CD4-positive, alpha-beta T cell treated with Interleukin-4 for 4 hours (primary cell): ENCODE measurements at places on chromosomes 2 and 18.

- DNase-seq: no peak
Measured at GRCh38 chr2:12333293-12333692, 383.4 kb upstream of the TRIB2 start.

- DNase-seq: no peak
Measured at GRCh38 chr2:80153151-80153550, 151.4 kb downstream of the LRRTM1 start.

DNA sequence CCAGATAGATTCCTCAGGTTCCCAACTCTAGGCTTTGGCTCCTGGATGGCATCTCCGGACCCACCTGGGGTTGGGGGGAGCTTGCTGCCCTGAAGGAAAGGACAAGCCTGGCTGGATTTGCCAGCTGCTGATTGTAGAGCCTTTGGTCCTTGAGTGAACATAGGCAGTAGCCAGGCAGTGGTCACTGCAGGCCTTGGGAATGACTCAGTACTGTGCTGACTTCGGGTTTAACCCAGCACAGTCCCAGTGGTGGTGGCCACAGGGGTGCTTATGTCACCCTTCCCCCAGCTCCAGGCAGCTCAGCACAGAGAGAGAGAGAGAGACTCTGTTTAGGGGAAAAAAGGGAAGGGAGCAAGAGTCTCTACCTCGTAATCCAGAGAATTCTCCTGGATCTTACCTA lies 27.7 kb upstream of the ACTR2 start:
- no peak for DNase-seq

DNA sequence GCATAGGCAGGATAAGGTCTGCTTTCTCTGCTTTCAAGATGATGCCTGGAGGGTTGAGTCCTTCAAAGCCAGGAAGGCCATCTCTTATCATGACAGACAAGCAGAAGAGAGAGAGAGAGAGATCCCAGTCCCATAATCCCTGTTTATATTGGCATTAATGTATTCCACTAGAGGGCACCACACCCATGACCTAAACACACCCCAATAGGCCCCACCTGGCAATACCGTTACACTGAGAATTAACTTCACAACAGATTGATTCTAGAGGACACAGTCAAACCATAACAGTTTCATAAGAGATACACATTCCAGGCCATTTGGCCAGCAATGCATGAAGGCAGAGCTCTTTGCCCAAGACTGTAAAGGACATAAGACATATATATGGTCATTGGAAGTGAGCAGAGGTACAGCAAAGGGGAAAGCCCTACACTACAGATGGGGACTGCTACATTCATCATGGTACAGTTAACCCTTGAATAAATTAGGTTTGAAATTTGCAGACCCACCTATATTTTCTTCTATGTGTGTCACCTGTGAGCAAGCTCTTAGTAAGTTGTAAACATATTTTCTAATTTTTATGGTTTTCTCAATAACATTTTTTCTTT lies 1516.1 kb downstream of the RPIA start:
- DNase-seq: no peak

GRCh38 chr18:35143622-35144596 lies 96.9 kb upstream of the ZNF397 start:
- DNase-seq: peak; percentile 36

GRCh38 chr2:231332872-231333500 lies 62.5 kb upstream of the B3GNT7 start:
- DNase-seq: no peak

GRCh38 chr2:146579147-146579930 lies 1265.5 kb upstream of the ACVR2A start:
- no peak for DNase-seq

- no peak for DNase-seq
Measured at GRCh38 chr2:11703700-11704099, 33.7 kb upstream of the NTSR2 start.

DNA sequence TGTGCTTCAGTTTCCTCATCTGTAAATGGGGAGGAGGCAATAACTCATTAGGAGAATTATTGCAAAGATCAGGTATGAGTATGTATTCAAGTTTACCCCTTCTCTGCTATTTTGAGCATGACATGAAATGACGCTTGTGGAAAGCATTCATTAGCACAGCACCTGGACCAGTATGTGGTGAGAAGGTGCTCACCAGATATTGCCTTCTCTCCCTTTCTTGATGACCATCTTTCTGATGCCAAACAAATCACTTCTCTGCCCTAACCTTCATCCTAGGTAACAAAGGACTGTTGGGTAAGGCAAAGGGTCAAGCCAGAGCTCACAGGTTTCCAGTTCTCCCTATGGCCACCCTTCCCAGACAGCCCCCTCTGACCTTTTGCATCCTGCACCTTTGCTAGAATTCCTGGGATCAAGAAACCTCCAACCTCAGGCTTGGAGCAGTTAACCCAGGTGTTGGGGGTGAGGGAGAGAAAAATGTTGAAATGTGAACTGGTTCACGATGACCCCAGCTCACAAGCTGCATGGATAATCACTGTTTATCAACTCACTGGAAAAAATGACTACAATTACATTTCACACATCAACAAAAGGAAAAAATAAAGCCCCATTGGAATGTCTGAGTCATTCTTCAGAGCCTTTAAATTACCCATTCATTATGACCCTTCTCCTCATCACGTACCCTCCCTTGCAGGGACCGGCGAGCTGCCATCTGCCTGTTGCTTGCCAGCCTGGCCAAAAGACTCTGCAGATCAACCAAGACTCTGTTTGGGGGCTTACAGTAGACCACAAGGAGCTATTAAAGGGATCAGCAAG lies 41.6 kb downstream of the LBH start:
- no peak for DNase-seq

DNA sequence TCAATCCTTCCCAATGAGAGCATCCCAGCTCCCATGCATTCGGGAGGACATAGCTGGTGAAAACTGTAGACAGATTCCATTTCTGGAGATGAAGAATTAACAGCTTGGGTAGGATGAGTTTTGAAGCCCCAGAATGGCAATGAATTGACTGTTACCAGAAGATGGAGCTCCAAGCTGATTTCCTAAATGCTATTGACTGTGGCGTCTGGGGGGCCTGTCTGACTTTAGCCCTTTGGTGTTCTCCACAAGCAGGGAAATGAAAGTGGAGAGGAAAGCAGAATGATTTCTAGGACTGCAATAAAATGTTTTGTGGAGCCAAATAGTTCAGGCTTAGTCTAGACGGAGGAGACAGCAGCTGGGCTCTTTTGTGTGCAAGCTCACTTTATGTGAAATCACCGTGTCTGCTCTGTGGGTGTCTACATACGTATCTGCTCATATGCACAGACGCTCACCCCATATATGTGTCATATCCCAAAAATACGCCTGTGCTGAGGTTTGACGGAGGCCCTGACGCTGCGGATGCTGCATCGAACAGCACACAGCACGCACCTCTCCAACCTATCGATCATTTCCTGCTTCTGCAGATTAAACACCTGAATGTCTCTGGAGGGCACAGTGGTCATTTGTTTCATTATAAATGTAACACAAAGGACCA lies 166.4 kb upstream of the PXDN start:
- no peak for DNase-seq

- DNase-seq: no peak
Measured at GRCh38 chr18:77093586-77093985, 39.0 kb downstream of the MBP start.

- no peak for DNase-seq
Measured at GRCh38 chr18:3456686-3457069, 6.7 kb downstream of the TGIF1 start.

DNA sequence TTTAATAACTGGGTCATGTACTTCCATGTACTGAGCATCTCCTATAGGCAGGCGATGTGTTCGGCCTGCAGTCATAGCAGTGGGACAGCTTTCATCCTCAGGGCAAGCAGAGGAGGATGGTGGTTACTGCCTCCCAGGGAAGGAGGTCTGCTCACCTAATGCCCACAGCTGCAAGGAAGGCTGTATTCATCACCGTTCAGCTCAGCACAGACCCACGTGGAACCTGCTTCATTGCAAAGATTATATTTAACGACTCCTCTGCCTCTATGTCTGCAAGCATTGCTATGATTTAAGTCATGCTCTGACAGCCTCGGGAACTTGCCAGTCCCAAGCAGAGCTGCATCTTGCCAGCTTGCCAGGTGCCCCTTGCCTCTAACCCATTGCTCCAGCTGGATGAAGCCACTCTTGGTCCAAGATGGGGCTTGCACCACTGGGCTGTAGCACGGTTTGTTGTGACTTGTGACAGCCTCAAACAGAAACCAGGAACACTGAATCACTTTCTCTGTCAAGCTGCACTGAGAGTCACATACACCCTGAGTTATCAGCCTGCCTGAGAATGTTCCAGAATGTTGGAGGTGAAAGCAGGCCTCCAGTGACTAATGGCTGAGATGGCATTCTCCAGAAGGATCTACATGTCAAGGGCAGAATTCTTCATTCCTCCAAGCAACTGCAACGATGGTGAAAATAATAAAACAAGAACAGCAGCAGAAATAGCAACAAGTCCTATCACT lies 651.1 kb upstream of the ID2 start:
- DNase-seq: no peak

GRCh38 chr2:12340164-12340563 lies 376.6 kb upstream of the TRIB2 start:
- no peak for DNase-seq

DNA sequence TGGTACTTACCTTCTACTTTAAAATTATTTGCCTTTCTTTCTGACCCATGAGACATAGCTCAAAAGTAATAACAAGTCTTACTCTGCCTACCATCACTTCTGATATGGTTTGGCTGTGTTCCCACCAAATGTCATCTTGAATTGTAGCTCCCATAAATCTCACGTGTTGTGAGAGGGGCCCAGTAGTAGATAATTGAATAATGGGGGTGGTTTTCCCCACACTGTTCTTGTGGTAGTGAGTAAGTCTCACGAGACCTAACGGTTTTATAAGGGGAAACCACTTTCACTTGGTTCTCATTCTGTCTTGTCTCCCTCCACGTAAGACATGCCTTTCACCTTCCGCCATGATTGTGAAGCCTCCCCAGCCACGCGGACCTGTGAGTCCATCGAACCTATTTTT lies 47.5 kb downstream of the GALNT3 start:
- no peak for DNase-seq
